ENCODE measurements at places on chromosomes 2 and 18. TPM values are rescaled to one million over a fixed set of nuclear protein-coding genes. Genes with fewer than 3 reads are reported as not detected.

The UCN gene
- 5.1 TPM for total RNA-seq

The ANO7 gene
- total RNA-seq: 0.53 TPM

The OTOS gene
- total RNA-seq: not detected

The GKN2 gene
- not detected for total RNA-seq

The ANKRD12 gene
- total RNA-seq: 280 TPM

The FOXD4L1 gene
- total RNA-seq: 0.42 TPM

The C2orf92 gene
- total RNA-seq: 13.0 TPM

The RAD51AP2 gene
- total RNA-seq: not detected

The NDC80 gene
- 6.2 TPM for total RNA-seq

The SNORC gene
- total RNA-seq: 1.5 TPM

The AGXT gene
- not detected for total RNA-seq

The AQP12A gene
- not detected for total RNA-seq

The HOXD3 gene
- not detected for total RNA-seq

The IL1RL2 gene
- 0.23 TPM for total RNA-seq

The TANC1 gene
- total RNA-seq: 0.50 TPM

The SS18 gene
- 78.7 TPM for total RNA-seq

The IL18RAP gene
- 4.2 TPM for total RNA-seq

The SRD5A2 gene
- total RNA-seq: not detected

The ARHGAP15 gene
- total RNA-seq: 225 TPM

The NFATC1 gene
- 69.6 TPM for total RNA-seq

The ESCO1 gene
- 38.2 TPM for total RNA-seq

The KCNG2 gene
- not detected for total RNA-seq

The LIPG gene
- not detected for total RNA-seq

The ZAP70 gene
- total RNA-seq: 404 TPM

The TUBA4B gene
- total RNA-seq: not detected

The SP140 gene
- 70.8 TPM for total RNA-seq

The TSGA10 gene
- total RNA-seq: 20.7 TPM

The CCL20 gene
- 3.2 TPM for total RNA-seq

The HRH4 gene
- 1.1 TPM for total RNA-seq

The SYT4 gene
- total RNA-seq: not detected

The LHCGR gene
- total RNA-seq: not detected

The TNFRSF11A gene
- 1.3 TPM for total RNA-seq

The ASXL2 gene
- total RNA-seq: 56.0 TPM

The RBM45 gene
- total RNA-seq: 23.3 TPM

The METAP1D gene
- total RNA-seq: 7.3 TPM

The GALR1 gene
- not detected for total RNA-seq

The CFAP210 gene
- not detected for total RNA-seq

The HSPE1 gene
- 52.4 TPM for total RNA-seq

The LRATD1 gene
- not detected for total RNA-seq

The FKBP1B gene
- total RNA-seq: 0.58 TPM

The SNED1 gene
- total RNA-seq: 90.1 TPM

The PRSS56 gene
- not detected for total RNA-seq

The ST8SIA5 gene
- total RNA-seq: not detected

The IL1R2 gene
- total RNA-seq: not detected

The GATA6 gene
- not detected for total RNA-seq

Data from CD4-positive, alpha-beta memory T cell (primary cell).